Ovary (tissue), 10 donors: ENCODE measurements at places on chromosomes 7 and 10.
A peak's percentile ranks its signal among the peaks of the same experiment; 100 is the strongest.

- DNase-seq: peak; percentile 30
Observed at GRCh38 chr7:128168667-128169210, 72.3 kb upstream of the LEP start.

DNA sequence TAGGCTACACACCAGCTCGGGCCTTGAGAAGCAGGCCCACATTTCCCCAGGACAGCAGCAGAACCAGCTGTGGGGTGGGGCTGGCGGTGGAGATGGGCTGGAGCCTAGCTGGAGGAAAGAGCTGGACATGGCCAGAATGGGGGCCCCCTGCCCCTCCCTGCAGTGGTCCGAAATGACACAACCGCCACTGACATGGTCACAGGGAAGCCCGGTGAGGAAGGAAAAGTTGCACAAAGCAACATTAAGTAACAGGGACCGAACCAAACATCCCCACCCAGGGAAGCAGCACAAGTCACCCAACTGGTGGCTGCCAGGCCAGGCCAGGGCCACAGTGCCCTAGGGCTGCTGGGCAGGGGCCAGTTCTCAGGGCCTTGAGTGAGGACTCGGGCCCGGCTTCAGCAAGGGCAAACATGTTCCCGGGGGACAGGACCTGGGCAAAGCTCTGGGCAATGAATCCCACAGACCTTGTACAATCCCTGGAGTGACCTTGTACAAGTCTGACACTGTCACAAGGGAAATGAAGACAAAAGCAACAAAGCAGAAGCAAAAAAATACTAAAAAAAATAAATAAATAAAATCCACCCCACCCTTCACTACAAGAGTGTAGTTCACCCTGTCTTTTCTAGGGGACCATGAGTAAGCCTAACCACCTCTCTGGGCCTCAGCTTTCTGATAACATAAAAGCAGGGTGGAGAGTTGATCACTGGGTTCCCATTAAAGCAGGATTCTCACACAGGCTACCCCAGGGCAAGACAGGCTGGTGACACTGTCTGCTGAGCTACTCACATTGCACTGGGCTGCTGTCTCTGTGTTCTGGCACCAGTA lies 33.0 kb downstream of the PSAP start:
- DNase-seq: no peak

- no peak for DNase-seq
Observed at GRCh38 chr10:91976317-91977051, 52.9 kb downstream of the BTAF1 start.

GRCh38 chr10:30534465-30535144 lies 94.9 kb downstream of the LYZL2 start:
- DNase-seq: peak; percentile 67

GRCh38 chr7:67462781-67463191 lies 466.2 kb downstream of the TYW1 start:
- DNase-seq: peak; percentile 68

DNA sequence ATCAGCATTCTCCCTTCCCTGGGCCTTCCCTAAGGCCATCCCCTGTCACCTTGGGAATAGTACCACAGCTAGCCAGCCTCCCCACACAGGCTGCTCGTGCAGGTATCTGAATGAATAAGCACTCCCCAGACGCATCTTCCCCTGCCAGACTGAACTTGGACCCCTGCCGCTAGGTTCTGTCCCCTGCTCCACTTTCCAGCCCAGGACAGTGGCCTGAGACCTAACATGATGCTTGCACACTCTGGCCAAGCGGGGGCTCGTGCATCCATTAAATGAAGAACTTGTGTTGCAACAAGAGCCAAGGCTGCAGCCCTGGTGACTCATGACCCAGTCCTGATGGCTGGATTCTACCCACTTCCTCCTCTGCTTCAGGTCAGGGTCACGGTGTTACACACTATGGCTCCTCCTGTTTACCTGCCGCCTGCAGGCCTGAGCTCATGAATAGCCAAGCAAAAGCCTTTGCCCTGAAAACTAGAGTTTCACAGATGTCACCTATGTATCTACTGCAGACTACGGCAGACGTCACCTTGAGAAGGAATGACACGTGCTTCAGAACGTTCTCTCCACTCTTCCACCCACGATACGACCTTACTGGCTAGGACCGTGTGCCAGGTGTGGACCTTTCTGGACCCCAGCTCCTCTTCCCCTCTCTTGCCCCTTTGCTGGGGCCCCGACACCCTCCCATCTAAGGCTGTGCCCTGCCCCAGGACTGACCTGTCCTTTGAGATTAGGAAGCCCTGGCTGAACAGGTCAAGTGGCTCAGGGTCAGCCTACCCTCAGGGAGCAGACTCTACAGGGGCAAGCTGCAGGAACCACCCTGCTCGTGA lies 6.5 kb downstream of the ASB13 start:
- peak; percentile 67 for DNase-seq

GRCh38 chr7:136874393-136875032 lies 6.1 kb downstream of the CHRM2 start:
- DNase-seq: no peak

DNA sequence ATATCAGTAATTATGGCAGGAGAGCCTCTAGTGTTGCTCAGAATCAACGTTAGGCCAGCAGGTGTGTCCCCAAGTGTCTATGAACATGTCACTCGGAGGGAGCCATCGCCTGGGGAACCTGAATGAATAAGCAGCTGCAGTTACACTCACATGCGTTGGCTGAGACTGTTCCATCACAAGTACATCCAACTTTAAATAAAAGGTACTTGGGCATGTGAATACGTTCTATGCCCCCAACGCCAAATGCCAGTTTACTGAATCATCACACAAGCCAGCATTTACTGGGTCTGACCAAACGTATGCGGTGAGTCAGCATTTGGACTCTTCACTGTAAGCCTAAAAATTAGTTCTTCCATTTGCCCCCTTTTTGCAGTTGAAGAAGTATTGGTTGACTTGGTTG lies 207.6 kb upstream of the PLXNA4 start:
- no peak for DNase-seq

DNA sequence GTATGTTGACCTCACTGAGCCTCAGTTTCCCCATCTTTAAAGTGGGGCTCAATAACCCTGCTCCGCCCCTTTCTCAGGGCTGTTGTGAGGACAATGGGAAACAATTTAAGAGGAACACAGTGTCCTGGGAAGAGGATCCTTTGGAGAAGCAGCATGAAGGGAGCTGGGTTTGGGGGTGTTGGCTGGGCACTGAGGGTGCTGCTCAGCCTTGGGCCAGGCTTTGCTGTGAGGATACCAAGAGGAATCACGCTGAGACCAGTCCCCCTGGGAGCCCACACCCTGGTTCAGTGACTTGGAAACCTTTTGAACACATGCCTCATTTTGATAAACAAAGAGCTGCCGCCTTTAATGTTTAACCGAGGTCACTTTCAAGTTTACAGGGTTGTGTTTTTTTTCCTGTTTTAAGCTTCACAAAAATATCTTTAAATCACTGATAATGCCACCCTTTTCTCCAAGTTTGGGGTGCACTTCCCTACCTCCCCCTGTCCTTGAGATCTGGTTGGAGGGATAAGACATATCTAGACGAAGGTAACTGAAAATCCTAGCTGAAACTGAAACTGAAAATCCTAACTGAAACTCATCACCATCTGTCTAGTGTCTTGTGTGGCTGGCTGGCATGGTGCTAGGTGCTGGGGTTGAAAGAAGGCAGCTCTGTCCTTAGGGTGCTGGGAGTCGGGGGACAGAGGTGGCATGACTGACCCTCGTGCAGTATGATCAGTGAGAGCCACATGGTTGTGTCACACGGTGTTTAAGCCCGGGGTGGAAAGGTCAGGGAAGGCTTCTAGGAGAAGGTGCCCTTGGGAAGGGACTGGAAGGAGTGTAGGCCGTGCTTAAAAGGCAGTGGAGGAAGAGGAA lies 27.7 kb downstream of the ZNF775 start:
- DNase-seq: peak; percentile 26

- peak; percentile 77 for DNase-seq
Observed at GRCh38 chr10:121668314-121669027, 70.2 kb upstream of the FGFR2 start.
